AG10803 (cell line): ENCODE measurements at places on chromosomes 16 and 17.

- DNase-seq, result peak; percentile 49
These were observed 72.6 kb downstream of the CLEC16A start for GRCh38 chr16:11016993-11017392.

- no peak for DNase-seq
These were observed 8.1 kb downstream of the NFATC2IP start for GRCh38 chr16:28958836-28959235.

DNA sequence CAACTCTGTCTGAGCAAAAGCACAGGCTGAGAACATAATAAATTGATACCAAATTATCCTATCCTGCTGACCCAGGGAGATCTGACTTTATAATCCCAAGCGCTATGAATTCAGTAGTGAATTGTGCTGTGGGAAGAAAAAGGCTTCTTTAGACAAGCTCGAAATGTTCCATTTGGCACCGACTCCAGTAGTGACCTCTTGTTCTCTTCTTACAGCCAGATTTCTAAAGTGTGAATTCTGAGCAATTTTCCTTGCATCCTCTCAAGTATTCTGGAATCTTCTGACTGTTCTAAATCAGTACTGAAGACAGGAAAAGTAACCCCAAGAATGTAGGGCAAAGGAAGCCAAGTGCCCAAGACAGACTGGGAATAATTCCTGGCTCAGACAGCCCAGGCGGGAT lies 58.2 kb downstream of the CDYL2 start:
- peak; percentile 73 for DNase-seq

DNA sequence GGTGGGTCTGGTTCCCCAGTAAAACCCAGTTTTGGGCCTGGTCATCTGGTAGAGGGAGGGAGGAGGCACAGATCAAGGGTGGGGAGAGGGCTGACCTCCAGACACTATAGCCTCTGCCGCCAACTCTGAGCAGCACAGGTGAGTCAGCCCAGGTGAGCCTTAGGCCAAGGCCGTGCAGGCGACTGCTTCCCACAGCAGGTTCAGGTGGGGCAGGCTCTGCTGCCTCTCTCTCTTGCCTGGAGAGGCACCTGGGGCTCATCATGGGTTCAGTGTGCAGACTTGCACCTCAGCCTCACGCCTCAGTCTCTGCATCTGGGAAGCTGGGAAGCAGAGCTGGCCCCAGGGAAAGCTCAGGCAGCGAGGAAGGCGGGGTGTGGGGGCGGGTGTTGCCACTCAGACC lies 37.8 kb upstream of the IL34 start:
- DNase-seq, result no peak

DNA sequence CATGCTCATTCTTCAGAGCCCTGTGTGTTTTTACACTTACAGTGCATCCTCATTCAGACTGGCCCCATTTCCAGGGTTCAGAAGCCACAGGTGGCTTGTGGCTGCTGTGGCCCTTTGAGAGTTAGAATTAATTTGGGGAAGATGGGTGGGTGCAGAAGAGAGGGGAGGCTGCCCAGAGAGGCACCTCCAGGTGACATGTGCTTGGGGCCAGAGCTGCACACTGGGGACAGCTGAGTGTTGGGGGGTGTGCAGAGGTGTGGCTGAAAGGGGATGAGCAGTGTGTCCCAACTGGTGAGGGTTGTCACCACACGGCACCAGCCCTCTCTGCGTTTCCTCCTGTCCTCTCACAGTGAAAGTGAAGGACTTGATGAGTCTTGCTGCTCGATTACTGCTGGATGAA lies 6.9 kb upstream of the EIF1 start:
- DNase-seq, result no peak

GRCh38 chr16:23597003-23597756 lies 1.1 kb upstream of the NDUFAB1 start:
- no peak for DNase-seq

DNA sequence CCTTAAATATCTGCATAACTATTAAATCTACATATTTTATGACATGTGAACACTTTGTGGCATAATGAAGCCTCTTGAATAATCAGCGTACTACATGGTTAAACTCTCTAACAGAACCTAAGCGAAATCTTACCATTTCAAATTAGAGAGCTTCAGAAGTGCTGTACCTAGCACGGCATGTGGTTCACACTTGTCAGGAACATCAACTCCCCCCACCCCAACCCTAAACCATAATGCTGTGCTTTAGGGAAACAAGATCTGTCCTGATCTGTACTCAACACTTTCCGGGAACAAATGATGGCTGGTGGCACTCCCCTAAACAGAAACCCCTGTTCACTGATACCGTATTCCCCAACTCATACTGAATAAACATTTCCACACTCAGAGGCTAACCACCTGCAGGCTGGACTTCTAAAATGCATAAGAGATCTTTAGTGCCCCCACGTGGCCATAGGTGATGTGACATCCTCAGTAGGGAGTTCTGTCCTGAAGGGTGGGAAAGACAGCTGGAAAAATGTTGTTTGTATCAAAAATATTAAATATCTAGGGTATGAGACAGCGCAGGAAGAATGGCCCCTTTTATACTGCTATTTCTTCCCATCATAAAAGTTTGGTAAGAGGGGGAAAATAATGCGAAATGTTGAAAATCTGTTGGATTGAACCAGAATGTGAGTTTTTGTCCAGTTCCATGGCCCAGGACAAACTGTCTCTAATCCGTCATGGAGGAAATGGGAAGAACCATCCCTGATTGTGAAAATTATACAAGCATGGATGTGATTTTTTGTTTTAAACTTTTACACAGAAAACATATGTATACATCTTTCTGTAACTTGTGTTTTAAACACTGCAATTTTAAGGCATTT lies 88.6 kb downstream of the USP31 start:
- DNase-seq, result peak; percentile 68

- no peak for DNase-seq
These were observed 9.0 kb upstream of the KIF19 start for GRCh38 chr17:74317071-74317470.

- peak; percentile 11 for DNase-seq
These were observed 150.1 kb upstream of the CDH11 start for GRCh38 chr16:65271996-65272395.

DNA sequence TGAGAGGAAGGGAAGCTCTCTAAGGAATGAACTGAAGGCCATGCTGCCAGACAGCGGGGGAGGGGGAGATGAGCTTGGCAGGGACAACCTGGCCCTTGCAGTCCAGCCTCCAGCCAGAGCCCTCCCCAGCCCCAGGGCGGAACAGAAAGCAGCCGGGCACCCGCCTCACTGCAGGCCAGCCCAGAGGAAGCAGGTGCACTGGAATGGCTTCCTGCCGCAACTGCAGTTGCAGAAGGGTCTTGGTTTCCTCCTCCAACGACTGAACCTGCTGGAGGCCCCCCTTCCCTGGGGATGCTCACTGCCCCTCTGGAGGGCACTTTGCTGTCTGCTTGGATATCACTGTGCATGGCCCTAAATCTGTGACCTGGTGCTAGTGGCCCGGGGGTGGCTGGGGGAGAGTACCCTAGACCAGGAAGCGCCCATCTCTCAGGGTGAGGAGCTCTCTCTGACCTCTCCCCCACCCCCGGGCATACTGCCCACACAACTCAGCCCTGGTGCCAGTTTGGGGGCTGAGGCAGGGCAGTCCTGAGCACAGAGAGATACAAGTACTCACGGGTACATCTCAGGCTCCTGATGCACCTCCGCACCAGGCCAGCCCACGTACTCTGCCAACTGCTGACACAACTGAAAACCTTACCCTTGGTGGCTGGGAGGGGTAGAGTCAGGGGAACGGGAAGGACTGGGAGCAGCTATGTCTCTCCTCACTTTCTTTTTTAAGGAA lies 41.1 kb downstream of the MYO18A start:
- no peak for DNase-seq

- DNase-seq, result no peak
These were observed 29.5 kb downstream of the CDH5 start for GRCh38 chr16:66395806-66396555.
